CD4-positive, alpha-beta T cell treated with Interleukin-17A for 4 hours (primary cell): ENCODE measurements at places on chromosomes 1 and 21.

DNA sequence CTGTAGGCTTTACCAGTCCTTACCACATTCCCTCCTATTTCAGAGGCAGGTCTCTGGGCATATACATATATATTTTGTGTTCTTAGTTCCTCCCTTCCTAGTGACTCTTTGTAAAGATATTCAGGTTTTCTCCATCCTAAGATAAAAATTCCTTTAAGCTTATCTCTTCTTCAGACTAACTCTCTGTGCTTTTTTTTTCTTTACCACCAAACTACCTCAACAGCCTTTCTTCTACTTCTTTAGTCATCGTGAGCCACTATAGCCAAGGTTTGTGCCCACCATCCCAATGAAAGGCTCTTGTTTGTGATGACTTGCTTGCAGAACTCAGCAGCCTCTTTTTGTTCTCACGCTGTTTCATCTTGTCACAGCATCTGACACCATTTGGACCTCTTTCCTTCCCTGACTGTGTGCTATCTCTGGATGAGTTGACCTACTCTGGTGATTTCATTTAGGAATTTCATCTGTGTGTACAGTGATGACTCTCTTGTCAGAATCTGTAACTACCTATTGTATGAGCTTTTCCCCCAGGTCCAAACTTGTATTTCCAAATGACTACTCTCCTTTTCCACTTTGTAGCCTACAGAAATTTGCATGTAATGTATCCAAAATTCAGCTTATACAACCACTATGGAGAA, 59.0 kb upstream of the MACF1 start:
- no peak for DNase-seq

- DNase-seq = peak; percentile 54
Measured at GRCh38 chr1:155009221-155009711, 6.7 kb downstream of the ZBTB7B start.

DNA sequence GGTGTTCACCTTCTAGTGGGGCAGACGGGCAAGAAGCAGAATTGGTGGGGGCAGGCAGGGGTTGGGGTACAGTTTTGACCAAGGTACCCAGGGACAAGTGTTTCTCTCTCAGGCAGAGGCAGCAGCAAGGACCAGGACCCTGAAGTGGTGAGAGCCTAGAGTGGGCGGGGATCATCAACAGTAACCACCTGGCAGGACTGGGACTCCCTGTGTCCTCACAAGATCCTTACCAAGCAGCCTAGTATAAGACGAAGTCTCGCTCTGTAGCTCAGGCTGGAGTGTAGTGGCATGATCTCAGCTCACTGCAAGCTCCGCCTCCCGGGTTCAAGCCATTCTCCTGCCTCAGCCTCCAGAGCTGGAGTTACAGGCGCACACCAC, 3.2 kb upstream of the NADK start:
- no peak for DNase-seq

GRCh38 chr1:176017722-176018121, 189.4 kb downstream of the COP1 start:
- DNase-seq = no peak

- DNase-seq = no peak
Measured at GRCh38 chr1:232327269-232327668, 302.7 kb downstream of the SIPA1L2 start.

- no peak for DNase-seq
Measured at GRCh38 chr1:40594187-40594531, 62.7 kb downstream of the ZNF684 start.

GRCh38 chr1:205630651-205631009, 1.2 kb downstream of the ELK4 start:
- DNase-seq = no peak

- peak; percentile 81 for DNase-seq
Measured at GRCh38 chr21:44065428-44065827, 41.8 kb upstream of the PWP2 start.

DNA sequence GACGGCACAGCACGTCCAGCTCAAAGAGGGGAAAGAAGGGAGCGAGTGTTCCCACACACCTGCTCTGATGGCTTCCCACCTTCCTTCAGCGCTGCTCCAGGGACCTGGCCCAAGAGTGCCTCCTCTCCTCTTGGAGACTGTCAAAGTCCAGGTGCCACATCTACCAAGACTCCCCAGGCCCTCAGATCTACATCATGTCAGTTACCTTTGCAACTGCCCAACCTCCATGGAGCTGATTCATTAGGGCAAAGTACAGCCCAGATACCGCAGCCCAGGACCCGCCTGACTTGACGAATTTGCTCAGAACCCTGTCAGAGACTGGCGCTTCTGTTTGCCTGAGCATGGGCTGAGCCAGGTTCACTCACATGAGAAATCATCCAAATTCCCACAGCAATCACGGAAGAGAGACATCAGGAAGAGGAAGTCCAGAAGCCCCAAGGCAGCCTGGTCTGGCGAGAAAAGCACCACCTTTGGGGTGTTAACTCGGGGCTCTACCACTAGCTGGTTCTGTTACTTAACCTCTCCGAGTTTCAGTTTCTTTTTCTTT, at the start of gene SEC16B:
TSS of gene SEC16B (minus strand) at position 234 of the 547 bp plus-strand sequence. CDS start 2,077 bp downstream, outside the sequence.
- DNase-seq = no peak

DNA sequence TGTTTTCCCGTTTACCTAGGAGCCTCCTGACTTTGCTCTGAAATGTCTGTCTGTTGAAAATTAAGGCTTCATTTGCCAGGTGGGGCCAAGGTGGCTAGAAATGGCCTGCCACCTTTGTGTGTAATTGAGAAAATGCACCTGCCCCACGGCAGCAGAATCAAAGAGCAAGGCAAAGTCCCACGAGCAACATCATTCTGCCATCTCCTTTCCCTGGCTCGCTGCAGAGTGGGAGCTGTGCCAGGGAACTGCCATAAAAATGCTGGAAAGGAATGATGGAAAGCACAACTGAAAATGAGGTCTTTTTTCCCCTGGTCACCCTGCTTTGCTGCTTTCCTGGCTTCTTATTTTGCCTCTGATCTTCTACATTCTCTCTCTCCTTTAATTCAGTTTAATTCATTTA, 5.5 kb upstream of the OLFML2B start:
- DNase-seq = no peak

DNA sequence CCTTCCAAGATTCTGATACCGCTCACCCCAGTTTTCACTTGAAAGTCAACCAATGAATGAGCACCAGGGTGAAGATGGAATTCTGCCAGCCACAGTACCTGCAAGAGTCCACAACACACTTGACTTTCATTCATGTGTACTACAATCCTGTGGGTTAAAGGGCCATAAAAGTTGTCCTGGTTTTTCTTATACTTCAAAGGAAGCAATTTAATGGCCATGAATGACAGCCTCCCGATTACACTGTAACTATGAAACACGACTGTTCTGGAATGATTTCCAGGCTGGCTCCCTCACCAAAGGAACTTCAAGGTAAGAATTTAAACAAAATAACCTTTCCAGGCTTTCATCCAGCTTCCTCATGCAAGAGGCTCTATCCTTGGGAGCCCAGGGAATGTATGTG, 502.8 kb downstream of the SMYD3 start:
- no peak for DNase-seq

GRCh38 chr1:217135987-217136894, 413.0 kb upstream of the ESRRG start:
- DNase-seq = no peak

GRCh38 chr1:183138301-183138700, 47.8 kb upstream of the LAMC2 start:
- DNase-seq = no peak

DNA sequence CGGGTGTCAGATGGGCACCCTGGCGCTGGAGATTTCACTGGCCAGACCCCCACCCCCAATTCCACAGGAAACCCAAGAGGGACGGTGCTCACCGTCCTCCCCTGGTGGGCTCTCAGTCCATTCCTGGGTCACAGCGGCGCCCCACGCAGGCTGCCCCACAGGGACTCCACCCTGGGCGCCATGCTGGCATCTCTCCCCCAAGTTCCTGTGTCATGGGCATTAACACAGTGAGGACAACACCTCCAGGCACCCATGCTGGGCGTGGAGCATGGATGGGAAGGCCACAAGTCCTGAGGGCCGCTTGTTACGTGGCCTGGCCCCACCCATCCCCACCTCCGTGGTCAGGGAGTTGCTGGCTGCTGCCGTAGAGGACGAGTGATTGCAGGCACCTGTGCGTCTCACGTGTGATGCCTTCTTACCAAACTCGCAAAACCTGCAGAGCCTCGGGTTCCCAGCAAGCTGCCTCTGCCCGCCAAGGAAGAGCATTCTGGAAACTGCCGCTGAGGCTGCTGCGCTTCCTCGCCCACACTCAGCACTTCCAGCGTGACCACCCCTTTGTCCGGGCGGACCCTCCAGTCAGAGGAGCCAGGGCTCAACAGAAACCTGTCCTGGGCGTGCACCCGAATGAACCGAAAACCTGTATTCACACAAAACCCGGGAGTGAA, 60.3 kb downstream of the SLX9 start:
- DNase-seq = no peak

DNA sequence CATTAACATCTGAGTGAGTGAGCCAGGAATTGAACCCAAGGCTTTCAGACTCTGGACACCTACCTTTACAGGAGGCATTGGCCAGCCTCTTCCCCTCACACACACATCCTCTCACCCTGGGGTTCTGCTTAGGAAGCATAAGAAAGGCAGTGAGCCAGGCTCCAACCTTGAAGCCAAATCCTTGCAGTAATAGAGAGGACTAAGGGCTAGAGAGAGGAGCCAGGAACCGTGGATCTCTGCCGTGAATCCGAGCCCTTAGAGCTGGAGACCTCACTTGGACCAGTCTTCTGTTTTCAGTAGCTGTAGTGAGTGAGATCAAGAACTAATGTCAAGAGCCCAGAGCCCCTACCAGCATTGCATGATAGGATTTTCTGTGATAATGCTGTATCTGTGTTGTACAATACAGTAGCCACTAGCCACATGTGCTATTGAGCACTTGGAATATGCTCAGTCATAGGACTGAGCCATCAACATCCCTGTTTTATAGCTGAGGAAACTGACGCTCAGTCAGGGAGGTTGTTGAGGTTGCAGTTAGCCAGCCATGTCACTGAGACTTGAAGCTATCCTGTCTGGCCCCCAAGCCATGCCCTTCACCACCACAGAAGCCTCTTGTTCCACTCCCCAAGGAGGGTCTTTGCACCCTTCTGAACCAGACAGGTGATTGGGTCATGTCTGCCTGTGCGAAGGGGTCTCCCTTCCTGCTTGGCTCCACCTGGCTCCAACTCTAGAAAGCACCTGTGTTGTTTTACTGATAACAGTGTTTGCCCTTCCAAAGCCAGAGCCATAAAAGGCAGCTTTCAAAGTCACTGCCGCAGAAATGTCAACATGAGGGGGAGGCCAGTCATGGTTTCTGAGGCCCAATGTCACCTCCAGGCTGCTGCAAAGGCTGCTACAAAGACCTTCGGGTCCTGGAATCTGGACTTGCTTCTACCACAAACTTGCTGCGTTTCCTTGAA, 101.1 kb upstream of the JUN start:
- peak; percentile 5 for DNase-seq

DNA sequence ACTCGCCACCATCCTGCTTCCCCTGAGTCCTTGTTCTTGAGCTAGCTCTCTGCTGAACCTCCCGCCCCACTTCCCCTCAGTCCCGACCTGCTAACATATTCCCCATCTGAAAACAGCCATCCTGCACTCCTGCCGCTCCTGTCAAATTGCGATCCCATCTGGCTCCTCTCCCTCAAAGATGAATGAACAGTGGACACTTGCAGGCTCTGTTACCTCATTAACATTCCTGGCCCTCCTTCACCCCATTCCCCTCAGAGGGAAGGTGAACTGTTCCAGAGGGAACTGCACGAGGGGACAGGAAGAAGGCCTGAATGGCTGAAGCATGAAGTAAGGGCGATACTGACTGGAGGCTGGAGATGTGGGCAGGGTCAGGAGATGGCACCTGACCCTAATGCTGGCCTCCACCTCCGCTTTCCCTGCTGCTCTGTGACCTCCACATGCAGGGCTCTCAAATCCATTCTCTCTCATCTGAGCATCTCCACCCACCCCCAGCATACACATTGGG, 7.4 kb upstream of the CELSR2 start:
- DNase-seq = no peak

DNA sequence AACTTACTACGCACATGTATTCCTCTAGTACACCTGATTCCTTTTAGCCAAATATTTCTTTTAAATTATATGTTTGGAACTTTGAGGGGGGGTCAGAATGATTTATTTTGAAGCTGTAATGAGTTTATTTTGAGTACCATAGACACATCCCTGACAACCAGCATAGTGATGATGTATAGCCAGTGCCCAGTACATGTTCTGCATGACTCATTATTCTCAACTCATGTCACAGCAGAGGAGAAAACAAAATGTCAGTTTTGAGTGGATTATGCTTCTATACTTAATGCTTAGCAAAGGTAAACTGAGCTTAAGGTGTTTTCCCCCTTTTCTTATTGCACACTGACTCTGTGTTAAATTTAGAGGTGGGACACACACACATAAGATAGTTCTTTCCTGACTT, 22.4 kb upstream of the LEPR start:
- no peak for DNase-seq

GRCh38 chr1:230149751-230150584, 82.9 kb downstream of the GALNT2 start:
- DNase-seq = peak; percentile 13

GRCh38 chr1:37495875-37496274, 18.7 kb downstream of the MEAF6 start:
- DNase-seq = no peak

GRCh38 chr1:190904091-190904695, 426.5 kb upstream of the BRINP3 start:
- no peak for DNase-seq

DNA sequence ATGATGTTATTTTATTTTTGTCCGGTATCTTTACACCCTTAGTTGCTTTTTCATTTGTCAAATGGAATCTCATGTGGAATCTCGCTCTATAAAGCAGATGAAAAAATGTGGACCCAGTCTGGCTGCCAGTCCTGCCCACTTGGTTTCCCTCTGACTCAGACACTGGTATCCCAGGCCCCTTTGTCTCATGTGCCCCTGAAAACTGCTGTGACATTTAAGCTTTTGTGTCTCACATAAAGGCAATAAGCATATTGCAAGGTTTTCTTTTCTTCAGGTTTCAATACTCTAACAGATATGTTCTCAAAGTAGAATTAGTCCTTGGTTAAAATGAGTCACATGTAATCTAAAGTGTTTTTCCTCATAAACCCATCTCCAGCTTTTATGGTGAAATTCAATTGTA, 183.3 kb downstream of the ST6GALNAC3 start:
- DNase-seq = no peak

- no peak for DNase-seq
Measured at GRCh38 chr21:35579520-35580293, 480.6 kb downstream of the SETD4 start.
